T-cell (primary cell): ENCODE measurements at places on chromosomes 12 and 14.

DNA sequence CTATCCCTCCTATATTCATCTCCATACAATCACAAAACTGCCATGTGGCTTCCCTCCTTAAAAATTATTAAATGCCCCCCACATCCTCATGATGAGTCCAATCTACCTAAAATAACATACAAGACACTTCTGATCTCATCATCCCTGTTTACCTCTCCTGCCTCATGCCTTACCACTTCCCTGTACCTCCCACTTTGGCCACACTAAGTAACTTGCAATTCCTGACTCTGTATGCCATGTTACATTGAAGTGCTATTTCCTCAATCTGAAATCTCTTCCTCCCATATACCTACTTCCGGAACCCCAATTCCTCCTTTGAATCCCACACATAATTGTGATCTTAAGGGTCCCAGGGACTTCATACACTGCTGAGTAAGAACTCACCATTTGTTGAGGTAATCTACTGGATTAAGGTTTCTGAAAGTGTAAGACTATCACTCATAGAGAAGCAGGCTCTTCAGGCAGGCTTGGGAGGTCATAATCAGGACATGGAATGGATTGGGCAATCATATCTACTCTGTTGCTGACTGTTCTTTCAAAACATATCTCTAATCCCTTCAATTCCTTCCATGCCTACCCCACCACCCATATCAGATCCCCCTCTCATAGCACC lies 117.6 kb upstream of the PLEKHG7 start:
- DNase-seq, result no peak

- DNase-seq, result no peak
Observed at GRCh38 chr14:86766469-86766868, 1226.5 kb downstream of the GALC start.

GRCh38 chr12:115638733-115639647 lies 638.5 kb downstream of the MED13L start:
- DNase-seq, result no peak

DNA sequence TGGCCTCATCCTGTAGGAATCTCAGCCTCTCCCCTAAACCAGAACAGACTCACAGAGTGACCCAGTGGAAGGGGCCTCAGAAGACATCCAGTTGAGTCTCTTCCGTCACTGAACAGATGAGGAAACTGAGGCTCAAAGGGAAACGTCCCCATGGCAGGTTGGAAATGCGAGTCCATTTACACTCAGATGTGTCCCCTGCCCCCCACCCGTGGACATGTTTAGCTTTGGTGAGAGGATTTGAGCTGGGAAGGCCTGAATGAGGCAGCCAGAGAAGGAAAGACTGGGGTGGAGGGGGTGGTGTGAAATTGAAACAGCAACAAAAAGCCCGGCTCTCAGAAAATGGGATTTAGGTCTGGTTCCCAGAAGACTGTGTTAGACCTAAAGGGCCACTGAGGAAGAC lies 1.7 kb downstream of the FAIM2 start:
- no peak for DNase-seq

DNA sequence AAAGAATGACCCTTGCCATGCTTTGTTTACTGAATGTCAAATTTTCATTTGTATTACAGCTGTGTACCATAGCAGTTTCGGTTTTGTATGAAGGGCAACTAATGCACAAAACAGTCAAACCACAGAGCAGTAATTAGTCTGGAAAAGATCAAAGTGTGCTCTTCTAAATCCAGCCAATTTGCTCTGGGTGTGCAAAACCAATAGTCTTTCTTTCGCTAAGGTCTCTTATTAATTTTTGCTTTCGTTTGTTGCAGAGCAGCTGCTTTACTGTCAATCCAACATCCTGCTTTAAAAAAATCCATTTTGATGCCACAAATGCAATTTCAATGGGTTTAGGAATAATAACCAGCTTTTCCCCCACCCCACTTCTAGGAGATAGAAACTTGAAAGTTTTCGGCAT lies 114.2 kb downstream of the BRMS1L start:
- DNase-seq, result no peak
